NCI-H1092 (cell line): ENCODE measurements at places on chromosomes 16 and 17.

DNA sequence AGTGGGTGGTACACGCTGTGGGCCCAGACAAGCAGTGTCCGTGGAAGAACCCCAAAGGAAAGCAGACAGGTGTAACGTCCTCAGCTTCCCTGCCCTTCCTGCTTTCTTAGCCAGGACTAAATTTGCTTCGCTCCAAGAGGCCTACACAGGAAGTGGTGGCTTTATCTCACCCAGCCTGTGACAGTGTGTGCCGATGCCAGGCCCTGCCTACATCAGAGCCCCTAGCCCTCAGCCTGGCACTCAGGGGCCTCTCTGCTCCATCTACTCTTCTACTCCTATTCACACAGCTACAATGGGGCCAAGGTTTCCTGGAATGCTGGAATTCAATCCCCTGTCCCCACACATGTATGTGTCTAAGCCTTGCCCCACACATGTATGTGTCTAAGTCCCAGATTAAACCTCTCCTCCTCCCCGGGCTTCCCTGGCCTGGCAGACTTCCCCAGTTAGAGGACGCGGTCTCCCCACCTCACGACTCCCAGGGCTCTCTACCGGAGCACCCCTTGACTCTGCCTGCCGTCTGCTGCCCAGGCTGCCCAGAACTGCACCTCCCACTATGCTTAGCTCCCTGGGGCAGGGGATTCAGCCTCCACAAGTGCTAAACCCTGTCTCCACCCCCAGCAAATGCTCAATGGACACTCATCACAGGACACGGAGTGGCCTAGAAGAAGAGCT lies 8.2 kb downstream of the PGAP3 start:
- DNase-seq: no peak

DNA sequence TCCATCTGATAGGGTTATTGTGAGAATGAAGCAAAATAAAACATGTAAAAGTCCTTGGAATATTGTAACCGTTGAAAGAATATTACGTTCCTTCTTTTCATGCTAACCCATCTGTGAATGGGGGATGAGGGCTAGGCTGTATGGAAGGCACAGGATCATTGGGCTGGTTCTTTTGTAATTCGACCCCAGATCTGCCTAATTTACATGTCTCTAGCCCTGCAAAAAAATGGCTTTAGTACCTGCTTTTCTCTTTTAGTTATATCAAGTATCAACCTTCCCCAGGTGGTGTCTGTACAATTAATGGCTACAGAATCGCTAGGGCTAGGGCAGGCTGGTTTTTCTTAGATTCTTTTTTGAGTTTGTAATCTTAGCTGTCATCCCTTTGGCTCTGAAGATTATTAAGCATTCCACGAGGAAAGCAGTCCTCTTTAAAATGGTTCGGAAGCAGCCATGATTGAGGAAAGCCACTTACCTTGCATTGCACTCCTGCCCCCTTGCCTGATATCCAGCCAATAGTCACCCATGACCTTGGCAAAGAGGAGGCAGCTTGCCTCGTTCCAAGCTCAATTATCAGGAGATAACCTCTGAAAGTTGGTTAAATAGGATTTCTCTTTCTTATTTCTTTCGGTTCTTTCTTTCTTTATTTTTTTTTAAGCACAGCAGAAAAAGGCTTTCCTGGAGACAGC lies 153.9 kb upstream of the ZKSCAN2 start:
- DNase-seq: no peak

DNA sequence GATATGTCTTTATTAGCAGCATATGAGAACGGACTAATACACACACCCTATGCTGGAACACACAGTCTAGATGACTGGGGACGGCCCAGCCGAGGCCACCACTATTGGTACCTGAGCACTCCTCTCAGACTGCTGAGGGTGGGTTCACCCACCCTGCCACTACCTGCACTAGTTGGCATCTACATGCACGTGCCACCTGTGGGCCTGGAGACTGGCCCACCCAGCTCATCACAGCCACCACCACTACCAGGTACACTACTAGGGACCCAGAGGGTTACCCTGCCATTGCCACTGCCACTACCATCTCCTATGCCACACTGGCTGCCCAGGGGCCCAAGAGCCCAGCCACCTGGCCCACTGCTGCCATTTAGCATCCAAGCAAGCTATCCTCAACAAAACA lies 32.5 kb downstream of the MEAK7 start:
- no peak for DNase-seq

- DNase-seq: no peak
These were observed 17.3 kb downstream of the CDR2 start for GRCh38 chr16:22356930-22357634.
